ENCODE measurements at places on chromosomes 6 and 20.

DNA sequence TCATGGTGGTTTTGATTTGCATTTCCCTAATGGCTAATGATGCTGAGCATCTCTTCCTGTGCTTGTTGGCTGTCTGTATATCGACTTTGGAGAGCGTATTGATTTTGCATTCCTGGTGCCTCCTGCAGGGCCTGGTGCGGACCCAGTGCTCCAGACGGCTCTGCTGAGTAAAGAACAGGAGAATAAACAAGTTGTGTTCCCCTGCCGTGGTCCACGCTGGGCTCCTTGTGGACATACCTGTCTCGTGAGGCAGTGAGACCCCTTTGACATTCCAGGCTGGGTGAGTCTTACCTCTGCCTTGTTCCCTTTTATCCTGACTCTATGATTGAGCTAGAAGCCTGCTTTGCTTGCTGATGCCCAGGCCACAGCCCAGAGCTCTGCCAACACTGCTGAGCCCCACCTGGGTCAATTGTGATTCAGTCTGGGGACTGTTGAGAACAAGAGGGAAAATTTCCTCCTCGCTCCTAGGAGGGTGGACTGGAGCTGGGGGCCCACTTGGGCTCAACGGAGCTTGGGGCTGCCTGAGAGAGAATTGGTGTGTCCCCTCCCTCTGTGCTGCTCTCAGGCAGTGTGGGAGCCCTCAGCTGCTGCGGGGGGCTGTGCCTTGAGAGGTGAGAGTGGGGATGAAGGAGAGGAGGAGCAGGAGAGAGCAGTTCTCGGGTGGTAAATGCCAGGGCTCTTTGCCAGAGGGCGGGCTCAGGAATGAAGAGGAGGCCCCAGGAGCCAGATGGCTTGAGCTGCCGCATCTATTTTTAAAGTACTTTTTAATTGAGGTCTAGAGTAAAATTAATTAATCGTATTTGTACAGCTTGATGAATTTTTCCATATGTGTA is 43.7 kb upstream of the PMEPA1 start:
- no peak for DNase-seq

DNA sequence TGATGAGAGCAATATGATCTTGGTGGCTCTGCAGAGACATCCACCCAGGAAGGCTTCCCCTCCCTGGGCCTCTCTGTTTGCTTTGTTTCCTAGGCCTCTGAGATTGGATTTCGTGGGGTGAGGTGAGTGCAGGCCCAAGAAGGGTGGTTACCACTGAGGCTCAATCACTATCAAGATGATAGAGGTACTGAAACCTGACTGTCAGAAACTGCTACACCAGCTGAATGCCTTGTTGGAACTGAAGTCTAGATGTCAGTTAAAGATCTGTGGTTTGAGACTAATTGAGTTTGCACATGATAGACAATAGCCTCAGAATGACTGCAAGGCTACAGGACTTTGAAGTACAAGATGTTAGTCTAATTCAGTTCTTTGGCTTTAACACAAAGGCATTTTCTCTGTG is 15.2 kb downstream of the VNN1 start:
- DNase-seq = no peak

- DNase-seq = no peak
Observed at GRCh38 chr6:38248500-38249234, 391.1 kb downstream of the BTBD9 start.

DNA sequence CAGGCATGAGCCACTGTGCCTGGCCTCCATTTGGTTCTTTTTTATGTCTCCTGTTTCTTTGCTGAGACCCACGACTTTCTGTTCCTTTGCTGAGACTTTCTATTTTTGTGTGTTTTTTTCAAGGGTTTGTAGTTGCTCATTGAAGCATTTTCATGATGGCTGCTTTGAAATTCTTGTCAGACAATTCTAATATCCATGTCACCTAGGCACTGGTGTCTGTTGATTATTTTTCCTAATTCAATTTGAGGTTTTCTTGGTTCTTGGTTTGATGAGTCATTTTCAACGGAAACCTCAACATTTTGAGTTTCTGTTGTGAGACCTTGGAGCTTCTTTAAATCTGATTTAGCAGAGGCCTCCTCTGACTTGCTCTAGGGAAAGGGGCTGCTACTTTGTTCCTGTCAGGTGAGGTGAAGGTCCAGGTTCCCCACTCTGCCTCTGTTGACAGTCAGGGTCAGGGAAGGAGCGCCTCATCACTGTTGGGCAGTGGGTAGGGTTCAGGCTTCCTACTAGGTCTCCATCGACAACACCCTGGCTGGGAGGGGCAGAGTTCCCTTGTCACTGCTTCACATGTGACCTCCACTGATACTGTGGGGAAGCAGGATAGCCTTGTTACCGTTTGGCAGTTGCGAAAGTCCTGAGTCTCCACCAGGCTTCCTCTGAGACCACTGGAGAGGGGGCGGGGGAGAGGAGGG is 67.2 kb upstream of the RNF24 start:
- DNase-seq = no peak

- no peak for DNase-seq
Observed at GRCh38 chr20:53943522-53944291, 126.7 kb downstream of the BCAS1 start.

- DNase-seq = peak; percentile 84
Observed at GRCh38 chr6:131948692-131949619, 2.2 kb downstream of the CCN2 start.
